MCF 10A (cell line): ENCODE measurements at places on chromosomes 11 and 22.

GRCh38 chr11:62402960-62403730 lies 15.7 kb upstream of the SCGB1A1 start:
- no peak for DNase-seq

DNA sequence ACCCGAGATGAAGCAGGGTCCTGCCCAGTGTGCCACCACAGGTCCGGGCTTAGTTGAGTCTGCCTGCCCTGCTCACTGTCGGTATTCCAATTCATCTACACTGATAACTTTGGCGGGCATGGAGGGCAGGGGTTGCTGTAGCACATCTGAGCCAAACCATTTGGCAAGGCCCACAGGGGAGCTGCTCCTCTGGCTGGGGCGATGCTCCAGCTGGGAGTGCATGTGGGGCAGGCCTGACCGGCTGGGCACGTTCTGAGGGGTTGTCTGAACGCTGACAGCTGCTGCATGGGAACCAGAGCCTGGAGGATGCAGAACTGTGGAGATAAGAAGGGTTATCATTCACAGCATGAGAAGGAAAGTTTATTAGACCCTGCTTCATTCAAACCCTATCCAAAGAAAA lies 40.4 kb downstream of the DRG1 start:
- no peak for DNase-seq

DNA sequence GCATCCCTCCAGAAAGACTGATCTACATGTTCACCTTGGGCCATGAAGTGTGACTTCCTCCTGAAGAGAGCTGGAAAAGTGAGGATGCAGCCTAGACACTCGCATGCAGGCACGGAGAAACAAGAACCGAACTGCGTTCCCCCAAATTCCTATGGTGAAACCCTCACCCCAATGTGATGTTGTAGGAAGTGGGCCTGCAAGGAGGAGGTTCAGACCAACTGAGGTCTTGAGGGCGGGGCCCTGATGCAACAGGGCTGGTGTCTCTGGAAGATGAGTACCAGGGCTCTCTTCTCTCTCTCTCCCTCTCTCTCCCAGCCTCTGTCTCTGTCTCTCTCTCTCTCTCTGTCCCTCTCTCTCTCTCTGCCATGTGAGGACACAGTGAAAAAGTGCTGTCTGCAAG lies 501.1 kb downstream of the BRD1 start:
- DNase-seq: no peak

DNA sequence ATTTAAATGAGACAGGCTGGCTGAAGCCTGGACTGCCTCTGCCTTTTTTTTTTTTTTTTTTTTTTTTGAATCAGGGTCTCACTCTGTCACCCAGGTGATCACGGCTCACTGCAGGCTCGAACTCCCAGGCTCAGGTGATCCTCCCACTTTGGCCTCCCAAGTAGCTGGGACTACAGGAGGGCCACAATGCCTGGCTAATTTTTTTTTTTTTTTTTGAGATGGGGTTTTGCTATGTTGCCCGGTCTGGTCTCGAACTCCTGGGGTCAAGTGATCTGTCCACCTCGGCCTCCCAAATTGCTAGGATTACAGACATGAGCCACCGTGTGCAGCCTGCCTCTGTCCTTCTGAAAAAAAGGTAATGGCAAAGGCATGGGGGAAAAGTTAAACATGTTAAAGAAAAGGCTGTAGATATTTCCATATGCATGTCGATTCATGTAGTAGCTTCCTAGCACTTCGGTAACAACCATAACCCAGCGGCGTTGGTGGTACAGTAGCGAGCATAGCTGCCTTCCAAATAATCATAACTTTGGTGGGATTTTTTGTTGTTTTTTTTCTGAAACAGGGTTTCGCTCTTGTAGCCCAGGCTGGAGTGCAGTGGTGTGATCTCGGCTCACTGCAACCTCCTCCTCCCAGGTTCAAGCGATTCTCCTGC lies 48.8 kb downstream of the MCHR1 start:
- DNase-seq: no peak
